ENCODE measurements at places on chromosomes 6 and 20.

- no peak for DNase-seq
Measured at GRCh38 chr6:120378582-120379220, 955.6 kb downstream of the TBC1D32 start.

GRCh38 chr6:117399924-117400323, 25.8 kb downstream of the ROS1 start:
- no peak for DNase-seq

GRCh38 chr6:90253631-90254030, 43.0 kb downstream of the BACH2 start:
- DNase-seq = no peak

DNA sequence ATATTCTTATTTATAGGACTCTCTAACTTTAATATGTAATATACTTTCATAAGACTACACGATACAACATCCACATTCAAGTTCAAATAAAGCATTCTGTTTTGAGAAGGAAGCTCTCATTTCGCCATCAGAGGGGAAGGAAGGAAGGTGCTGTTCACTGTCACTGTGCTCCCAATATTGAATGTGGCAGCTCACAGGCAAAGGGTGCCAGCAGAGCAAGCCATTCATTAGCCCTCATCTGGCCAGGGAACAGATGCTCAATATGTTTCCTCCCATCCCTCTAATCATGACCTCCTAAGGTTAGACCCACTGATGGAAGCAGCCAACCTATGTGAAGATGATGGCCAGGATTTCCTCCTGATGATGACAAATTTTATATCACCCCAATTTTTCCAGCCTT, 154.4 kb downstream of the DST start:
- no peak for DNase-seq

- no peak for DNase-seq
Measured at GRCh38 chr6:127832381-127832780, 68.5 kb downstream of the THEMIS start.

- no peak for DNase-seq
Measured at GRCh38 chr20:57174737-57175136, 91.7 kb downstream of the BMP7 start.

DNA sequence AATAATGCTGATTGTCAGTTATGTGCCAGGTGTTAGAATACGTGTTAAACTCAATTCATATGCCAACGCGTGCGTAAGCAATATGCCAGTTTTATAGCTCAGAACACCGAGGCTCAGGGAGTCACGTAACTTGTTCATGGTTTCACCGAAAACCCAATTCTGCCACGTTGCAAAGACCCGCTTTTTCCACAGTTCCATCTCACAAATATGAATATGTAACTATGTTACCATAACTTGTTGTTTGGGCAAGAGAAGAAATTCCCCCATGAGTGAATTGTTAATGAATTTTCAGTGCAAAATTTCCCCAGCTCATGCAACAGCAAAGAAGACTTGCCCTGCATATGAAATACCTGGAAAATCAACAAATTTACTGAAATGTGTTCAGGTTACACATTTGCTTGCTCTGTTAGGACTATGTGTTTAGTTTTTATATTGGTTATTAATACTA, 30.1 kb downstream of the SF3B5 start:
- DNase-seq = peak; percentile 25

DNA sequence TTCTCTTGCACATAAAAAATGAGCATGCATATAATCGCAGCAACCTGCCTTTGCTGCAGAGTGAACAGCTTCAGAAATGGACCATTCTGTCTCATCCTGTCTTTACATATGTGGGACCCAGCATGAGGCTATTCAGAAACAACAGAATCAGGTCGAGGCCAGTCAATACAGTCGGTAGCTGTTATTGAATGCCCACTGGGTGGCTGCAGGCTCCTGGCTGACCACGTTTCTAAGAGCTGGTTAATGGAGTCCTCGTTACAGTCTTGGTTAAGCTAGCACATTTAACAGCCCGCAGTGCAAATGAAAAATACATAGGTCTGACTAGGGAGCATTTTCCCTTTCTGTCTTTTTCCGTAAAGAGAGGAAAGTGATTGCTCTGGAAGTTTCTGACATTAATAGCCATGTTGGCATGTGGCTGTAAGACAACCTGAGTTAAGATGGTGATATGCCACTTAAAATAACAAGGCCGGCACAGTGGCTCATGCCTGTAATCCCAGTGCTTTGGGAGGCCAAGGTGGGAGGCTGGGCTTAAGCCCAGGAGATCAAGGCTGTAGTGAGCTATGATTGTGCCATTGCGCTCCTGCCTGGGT, 75.0 kb downstream of the SHLD1 start:
- DNase-seq = no peak
